ENCODE measurements at places on chromosomes 11 and 22.

GRCh38 chr11:33704240-33705002 lies 3.8 kb upstream of the C11orf91 start:
- no peak for DNase-seq

DNA sequence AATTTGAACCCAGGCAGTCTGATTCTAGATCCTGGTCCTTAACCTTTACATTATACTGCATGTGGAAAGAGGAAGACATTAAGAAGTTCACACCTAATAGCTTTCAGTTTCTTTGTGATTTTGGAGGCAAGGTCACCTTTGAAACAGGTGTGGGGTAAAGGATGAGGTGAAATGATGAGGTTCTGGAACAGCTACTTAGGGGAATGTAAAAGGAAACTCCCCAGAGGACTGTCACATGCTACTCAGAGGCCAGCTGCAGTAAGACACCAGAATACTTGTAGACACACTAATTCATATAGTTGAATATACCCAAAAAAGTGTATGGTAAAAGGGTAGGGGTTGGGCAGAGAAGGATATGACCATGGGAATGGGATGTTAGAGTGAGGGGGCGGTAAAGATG lies 5.4 kb downstream of the APIP start:
- DNase-seq: no peak

DNA sequence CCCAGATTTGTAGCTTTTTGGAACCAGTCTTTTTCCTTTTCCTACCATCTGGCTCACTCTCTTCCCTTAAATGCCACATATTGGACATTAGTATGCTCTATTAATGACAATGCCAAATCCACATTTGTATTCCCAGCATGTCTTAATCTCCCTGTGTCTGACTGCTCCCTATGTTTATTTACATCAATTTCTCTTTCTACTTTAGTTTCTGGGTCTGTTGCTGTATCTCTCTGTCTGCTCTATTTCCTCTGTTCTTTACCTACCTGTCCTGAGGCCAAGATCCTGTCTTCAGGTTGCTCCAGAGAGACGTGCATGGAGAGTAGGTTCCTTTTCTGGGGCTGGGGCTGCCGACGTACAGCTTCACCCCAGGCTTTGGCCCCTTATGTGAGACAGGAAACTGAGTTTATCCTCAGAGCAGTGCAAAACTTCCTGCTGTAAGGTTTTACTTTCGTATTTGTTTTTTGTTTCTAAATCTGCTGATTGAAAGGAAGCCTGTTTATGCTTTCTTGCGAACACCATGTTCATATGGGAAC lies 25.6 kb downstream of the OR2AG2 start:
- DNase-seq: peak; percentile 53

GRCh38 chr11:9380773-9381172 lies 3.7 kb upstream of the IPO7 start:
- DNase-seq: no peak

DNA sequence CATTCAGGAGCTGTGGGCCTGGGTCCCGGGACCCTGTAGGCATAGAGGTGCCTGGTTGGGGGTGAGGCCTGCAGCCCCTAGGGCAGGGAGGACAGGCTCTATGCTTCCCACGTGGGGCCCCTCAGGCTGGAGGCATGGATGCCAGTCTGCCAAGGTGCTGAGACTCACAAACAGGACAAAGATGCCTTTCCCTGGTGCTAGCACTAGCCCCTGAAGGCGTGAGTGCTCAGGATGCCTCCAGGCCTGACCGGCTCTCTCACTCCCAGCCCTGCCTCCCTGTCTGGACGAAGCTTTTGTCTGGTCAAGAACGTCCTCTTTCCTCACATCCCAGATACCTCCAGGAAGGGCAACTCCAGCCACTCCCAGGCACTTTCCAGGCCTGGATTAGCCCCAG lies 2.1 kb downstream of the CDC42BPG start:
- no peak for DNase-seq
